ENCODE measurements at places on chromosomes 3 and 15. TPM values are rescaled to one million over a fixed set of nuclear protein-coding genes. Genes with fewer than 3 reads are reported as not detected.
A peak's percentile ranks its signal among the peaks of the same experiment; 100 is the strongest.

DNA sequence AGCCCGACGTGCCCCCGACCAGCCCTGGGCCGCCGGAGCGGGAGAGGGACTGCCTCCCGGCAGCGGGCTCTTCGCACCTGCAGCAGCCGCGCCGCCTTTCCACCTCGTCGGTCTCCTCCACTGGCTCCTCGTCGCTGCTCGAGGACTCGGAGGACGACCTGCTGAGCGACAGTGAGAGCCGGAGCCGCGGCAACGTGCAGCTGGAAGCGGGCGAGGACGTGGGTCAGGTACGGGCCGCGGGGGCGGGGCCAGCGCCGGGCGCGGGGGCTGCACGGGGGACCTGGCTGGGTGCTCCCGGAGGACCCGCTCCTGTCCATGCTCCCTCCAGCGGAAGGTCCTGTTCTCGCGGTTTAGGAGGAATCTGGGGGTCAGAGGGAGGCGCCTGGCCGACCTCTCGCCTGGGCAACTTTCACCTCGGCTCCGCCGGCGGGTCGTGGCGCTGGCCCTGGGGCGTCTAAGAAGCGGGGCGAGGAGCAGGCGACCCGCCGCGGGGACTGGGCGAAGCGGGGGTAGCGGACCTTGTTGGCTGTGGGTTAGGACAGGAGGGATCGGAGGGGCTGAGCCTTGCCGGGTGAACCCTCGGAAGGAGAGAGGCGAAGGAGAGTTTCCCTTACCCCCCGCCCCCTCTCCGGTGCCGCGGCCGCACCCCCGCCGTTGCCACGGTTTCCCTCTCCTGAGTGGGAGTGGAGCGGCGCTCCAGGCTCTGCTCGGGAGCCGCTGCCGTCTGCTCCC, 682 bp downstream of the ITPKA start:
- peak; percentile 8 for DNase-seq

- DNase-seq: no peak
These were observed 11.0 kb upstream of the BNC1 start for GRCh38 chr15:83295417-83295816.

GRCh38 chr3:123310741-123311140, 109.0 kb downstream of the SEC22A start:
- no peak for DNase-seq

DNA sequence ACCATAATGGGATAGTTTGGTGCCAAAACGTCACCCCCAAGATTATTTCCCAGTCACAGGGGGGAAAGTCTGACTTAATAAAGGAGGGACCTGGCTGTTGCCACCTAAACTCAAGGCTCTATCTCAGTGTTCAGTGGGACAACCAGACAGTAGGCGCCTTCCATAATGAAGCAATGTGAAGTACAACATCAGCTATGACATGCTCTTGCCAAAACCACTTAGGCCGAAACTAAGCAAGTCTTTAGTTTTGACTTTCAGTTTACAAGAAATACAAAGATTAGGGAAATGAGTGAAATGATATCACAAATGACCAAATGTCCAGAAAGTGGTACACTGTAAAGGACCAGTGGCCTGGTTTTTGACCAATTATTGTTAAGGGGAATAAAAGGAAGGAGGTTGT, 32.9 kb downstream of the SOX14 start:
- DNase-seq: no peak

The TMEM40 gene
- total RNA-seq: not detected

GRCh38 chr3:192505731-192506130, 221.6 kb downstream of the FGF12 start:
- no peak for DNase-seq

The COL6A5 gene
- total RNA-seq: not detected

GRCh38 chr3:111173906-111174305, 102.3 kb downstream of the NECTIN3 start:
- DNase-seq: no peak

GRCh38 chr15:32952901-32953532, 235.2 kb downstream of the GREM1 start:
- DNase-seq: no peak

The GPR27 gene
- total RNA-seq: 8.5 TPM

The MESP2 gene
- total RNA-seq: not detected

DNA sequence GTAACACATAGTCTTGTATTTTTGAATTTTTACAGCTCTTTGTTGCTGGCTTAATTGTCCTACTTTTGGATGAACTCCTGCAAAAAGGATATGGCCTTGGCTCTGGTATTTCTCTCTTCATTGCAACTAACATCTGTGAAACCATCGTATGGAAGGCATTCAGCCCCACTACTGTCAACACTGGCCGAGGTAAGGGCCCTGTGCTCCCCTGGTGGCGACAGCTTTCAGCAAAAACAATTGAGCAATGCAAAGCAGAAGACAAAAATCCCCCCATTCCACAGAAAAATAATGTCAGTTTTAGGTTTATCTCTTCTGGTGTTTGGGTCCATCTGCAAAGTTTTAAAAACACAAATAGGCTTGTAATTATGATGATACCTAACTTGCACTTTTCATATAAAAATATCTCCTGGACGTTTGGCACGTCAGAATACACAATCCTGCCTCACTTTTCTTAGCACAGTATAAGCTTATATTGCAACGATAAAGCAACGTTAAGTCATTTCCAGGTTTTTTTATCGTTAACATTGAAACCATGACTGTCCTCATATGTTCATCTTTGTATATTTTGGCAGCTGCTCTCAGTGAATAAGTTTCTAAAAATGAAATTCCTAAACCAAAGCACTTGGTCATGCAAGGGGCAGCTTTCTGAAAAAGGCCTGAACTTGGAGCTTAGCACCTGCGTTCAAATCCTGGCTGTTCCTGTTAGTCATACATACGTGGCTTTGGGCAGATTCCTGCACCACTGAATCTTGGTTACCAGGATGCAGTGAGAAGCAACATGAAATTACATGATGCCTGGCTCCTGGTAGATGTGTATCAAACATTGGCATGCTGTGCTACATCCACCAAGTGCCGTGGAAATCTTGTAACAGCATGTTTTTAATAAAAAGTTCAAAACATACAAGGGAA, 8.5 kb downstream of the SEC61A1 start:
- DNase-seq: peak; percentile 94

- no peak for DNase-seq
These were observed 123.8 kb downstream of the SV2B start for GRCh38 chr15:91223863-91224262.

The SST gene
- not detected for total RNA-seq

The CEMIP gene
- 5.4 TPM for total RNA-seq

DNA sequence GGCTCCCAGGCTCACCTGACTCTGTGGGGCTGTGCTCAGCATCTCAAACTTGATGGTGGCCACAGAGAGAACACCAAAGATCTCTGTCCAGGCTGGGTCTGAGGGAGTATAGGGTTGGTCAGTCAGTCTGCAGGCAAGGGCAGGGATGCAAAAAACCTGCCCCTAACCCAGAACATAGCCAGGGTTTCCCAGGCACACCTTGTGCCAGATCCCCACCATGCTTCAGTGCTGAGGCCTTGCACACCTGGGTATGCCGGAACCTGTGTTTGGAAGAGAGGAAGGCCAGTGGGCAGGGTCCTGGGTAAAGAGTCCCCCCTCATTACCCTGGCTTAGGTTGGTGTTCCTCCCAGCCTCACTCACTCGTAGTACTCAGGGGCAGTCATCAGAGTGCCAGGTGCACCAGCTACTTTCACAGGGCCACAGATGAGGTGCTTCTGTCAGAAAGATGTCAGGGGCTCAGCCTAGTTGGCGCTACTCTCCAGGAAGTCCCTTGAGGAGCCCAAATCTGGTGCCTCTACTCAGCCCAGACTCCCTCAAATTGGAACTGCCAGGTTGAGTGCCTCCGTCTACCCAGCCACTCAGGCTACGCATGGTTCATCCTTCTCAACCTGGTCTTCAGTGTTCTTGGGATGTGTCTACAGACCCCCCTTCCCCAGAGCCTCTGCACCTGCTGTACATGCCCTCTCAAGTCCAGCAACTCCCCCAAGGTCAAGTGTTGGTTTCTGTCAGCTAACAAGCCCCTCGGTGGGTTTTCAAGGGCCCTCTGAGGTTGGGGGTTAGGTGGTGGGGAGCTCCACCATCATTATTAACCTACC, 1.8 kb downstream of the DALRD3 start:
- no peak for DNase-seq

- DNase-seq: no peak
These were observed 23.2 kb upstream of the ACTC1 start for GRCh38 chr15:34818526-34818925.

DNA sequence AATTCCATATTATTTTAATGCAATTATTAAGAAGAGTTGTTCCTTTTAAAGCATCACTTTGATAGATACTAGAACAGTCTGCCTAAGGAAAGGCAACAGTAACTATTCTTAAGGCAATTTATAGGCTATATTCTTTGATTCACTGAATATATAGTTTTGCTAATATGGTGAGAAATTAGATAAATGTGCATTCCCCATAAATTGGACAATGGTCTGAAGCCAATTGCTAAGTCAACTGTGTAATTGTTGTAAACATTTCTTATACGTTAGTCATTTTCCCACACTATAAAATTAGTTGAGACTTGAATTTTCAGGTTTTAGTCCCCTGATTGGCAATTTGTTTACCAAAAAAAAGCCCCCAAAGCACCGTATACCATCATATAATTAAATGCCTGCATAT, 263.0 kb upstream of the NECTIN3 start:
- no peak for DNase-seq

GRCh38 chr15:63366451-63366850, 15.2 kb downstream of the CA12 start:
- no peak for DNase-seq

The GABRG3 gene
- total RNA-seq: not detected

The MB21D2 gene
- total RNA-seq: 23.8 TPM

GRCh38 chr3:184300378-184300720, 1.3 kb downstream of the PSMD2 start:
- DNase-seq: peak; percentile 23

The CCR9 gene
- not detected for total RNA-seq

The SLC22A13 gene
- total RNA-seq: not detected

DNA sequence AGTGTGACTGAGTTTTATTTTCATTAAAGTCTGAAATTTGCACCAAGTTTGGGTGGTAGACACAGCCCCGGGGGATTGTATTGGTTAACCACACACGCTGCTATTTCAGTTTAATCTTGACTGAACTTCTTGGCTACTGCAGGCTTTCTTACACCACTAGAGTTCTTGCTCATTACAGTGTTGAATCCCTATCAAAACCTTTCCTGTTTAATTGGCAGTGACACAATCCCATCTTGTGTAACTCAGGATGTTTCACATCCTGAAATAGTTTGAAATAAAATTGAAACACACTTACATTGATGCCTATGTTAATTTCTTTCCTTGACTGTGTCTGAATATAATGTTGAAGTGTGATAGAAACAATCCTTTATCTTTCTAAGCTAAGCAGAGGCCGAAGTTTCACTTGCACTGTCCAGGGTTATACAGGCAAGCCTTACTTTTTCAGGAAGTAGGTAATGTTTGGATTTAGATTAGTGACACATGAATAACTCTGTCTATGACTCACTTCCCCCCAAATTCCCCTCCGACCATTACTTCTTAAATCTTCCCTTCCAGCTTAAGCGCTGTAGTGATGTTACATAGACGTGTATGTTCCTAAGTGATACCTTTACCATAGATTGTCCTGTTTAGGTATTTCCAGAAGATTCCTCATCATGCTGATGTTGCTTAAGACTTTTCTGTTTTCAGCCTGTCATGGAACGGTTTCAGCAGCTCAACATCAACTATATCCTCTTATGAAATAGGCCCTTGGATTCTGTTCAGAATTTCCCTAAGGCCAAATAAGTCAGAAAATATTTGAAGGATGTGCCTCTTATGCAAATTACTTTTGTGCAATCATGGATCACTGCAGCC, 16.8 kb downstream of the ATG7 start:
- peak; percentile 14 for DNase-seq

The CFAP20DC gene
- 1.3 TPM for total RNA-seq

The CHRNA7 gene
- total RNA-seq: not detected

DNA sequence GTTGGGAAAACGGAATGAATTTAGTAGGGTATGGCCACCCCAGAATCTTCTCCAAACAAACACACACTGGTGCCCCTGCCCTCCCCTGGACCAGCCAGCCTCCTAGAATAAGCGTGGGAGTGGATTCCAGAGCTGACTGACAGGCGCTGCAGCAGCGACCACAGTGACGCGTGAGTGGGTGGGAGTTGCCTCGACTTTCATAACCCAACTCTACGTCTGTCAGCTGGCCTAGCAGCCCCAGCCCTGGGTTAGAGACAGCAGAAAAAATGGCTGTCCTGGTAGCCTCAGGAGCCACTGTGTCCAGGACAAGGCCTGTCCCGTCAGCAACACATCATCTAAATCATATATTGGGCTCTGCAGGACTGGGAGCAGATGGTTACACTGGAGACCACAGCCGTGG, 10.0 kb downstream of the PLA2G4B start:
- DNase-seq: no peak
